ENCODE measurements at places on chromosomes 1 and 21.

DNA sequence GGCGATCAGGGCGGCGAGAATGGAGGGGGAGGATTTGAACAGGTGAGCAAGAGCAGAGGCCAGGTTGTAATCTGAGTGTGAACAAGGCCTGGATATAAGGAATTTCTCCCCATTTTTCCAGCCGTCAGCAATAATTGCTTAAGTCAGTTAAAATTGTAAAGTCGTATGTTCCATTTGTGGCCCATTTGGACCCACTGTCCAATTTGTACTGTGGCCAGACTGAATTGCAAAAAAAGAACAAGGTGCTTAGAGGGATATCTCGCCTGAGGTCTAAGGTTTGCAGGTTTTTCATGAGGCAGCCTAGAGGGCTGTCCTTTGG, 1.0 kb downstream of the ERVH48-1 start:
- no peak for DNase-seq

DNA sequence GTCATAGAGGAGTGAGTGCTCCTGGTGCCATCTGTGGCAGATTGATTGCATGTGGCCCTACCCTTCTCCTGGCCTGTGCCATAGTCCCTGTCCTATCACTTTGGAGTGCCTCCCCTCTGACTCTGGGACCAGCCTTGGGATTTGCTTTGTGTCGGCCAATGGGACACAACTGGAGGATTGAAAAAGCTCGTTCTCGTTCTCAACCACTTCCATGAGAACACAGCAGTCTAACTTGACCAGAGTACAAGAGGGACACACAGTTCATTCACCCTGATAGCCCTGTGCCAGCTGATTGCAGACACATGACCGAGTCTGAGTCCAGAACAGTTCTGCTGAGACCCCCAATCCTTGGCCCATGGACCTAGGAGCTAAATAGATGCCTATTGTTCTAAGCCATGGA, 47.8 kb downstream of the C1orf198 start:
- no peak for DNase-seq

- no peak for DNase-seq
These were observed 61.8 kb upstream of the DISP3 start for GRCh38 chr1:11417162-11417561.

GRCh38 chr1:206725109-206725963, 40.6 kb downstream of the MAPKAPK2 start:
- DNase-seq, result no peak

DNA sequence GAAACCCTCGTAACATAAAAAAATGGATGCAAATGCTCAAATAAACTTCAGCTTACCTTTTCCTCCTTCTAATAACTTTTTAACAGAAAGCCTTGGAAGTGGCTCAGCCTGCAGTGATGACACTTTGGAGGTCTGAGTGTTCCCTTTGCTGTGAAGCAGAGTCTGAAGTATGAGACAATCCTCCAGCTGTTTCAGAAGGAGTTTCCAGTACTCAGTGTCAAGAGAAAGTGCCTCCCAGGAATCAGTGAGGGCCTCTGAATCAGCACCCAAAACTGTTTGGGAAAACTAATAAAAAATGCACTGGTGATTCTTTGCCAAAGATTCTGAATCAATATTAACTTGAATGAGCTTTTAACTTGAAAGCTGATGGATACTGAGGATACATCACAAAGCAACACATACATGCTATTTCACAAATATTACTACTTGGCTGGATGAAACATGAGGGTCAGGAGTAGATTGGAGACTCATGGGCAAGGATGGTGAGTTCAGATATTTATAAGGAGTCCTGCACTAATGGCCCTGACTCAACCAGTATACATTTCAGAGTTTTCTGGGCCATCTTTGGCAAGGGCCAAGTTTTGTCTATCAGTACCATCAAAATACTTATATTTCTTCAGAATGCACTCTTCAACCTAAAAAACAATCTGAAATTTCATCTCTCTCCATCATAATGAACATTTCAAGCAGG, 77.0 kb downstream of the IARS2 start:
- no peak for DNase-seq

GRCh38 chr1:222739465-222739864, 2.5 kb downstream of the FAM177B start:
- no peak for DNase-seq

GRCh38 chr1:179144626-179145025, 62.8 kb downstream of the TOR3A start:
- no peak for DNase-seq

GRCh38 chr1:18784482-18784831, 75.0 kb downstream of the TAS1R2 start:
- DNase-seq, result peak; percentile 49

DNA sequence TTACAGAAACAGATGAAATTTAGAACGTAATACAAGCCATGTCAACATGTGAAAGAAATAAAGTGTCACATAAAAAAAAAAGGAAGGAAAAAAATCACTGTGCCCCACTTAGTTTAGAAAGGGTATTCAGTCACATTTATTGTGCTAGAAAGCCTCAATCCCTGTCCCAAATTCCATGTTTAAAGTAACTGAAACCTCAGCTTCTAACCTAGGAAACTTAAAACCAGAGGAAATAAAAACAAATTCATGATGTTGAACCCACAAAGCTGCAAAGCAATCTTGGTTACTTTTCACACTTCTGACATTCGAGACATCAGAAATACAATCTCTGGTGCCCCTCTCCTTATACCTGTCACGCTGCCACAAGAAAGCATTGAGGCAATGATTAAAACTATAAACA, 101.8 kb downstream of the NBPF12 start:
- DNase-seq, result no peak

Measured in cardiac septum (tissue), 1 donor.